ENCODE measurements at places on chromosomes 2 and 18.

DNA sequence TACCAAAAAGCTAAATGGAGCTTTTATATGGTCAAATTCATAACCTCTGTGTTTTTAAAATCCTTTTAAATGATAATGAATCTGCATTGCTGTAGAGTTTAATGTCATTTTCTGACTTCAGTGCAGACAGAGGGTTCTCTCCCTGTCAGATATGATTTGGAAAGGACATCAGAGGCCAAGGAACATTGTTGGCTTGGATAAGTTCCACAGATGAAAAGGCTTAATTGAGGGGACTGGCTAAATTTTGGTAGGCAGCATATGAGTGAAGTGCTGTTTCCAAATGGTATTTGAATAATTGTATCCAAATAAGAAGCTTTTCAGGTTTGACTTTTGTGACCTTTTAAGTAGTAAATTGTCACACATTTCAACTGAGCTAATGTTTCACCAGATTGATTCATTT lies 124.6 kb upstream of the KCNH7 start:
- no peak for DNase-seq

DNA sequence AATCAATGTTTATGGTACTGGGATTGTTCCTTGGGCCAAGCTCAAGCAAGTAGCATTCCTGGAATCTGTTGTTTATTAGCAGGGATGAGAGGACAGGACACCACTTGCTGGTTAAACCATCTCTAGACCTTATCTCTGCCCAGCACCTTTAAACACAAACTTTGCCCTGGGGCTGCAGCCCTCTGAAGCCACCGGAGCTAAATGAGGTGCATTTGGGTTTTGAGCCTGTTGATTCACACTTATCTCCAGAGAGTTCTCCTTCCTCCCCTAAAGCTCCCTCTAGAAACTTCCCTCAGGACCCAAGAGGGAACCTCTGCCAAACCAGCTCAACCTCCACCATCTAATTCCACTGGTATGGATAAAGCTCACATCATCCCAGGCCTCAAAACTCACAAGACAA lies 94.8 kb upstream of the EPAS1 start:
- DNase-seq, result no peak

GRCh38 chr2:144552821-144553220 lies 32.9 kb upstream of the ZEB2 start:
- no peak for DNase-seq

GRCh38 chr2:11419781-11420180 lies 46.2 kb downstream of the E2F6 start:
- no peak for DNase-seq

- DNase-seq, result no peak
Measured at GRCh38 chr18:46721331-46721730, 35.5 kb downstream of the ST8SIA5 start.

All from NCI-H2029 (cell line).